ENCODE measurements at places on chromosomes 7 and 10. TPM values are rescaled to one million over a fixed set of nuclear protein-coding genes. Genes with fewer than 3 reads are reported as not detected.

DNA sequence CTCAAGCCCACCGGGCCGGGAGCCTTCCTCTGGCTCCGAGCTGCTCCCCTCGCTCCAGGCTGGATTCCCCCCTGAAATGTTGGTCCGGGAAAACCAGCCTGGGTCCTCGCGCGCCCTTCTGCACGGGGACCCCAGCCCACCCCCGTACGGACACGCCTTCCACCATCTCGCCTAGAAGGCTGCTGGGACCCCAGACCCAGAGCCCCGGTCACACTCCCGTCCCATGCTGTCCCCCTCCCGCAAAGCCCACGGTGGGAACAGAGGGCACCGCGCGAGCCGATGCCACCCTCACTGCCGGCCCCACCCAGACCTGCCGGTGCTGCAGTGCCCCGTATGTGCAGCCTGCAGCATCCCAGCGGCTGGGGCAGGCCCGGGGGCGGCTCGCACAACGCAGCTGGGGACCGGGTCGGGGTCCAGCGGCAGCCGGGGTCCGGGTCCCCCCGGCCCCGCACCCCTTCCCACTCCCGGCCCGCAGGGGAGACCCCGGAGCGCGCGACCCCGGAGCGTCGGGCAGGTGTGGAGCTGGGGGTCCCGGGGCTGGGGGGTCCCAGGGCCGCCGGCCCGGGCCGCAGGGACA, 871 bp downstream of the SPOCK2 start:
- no peak for DNase-seq

GRCh38 chr7:40891232-40891631, 756.4 kb downstream of the SUGCT start:
- DNase-seq = no peak

DNA sequence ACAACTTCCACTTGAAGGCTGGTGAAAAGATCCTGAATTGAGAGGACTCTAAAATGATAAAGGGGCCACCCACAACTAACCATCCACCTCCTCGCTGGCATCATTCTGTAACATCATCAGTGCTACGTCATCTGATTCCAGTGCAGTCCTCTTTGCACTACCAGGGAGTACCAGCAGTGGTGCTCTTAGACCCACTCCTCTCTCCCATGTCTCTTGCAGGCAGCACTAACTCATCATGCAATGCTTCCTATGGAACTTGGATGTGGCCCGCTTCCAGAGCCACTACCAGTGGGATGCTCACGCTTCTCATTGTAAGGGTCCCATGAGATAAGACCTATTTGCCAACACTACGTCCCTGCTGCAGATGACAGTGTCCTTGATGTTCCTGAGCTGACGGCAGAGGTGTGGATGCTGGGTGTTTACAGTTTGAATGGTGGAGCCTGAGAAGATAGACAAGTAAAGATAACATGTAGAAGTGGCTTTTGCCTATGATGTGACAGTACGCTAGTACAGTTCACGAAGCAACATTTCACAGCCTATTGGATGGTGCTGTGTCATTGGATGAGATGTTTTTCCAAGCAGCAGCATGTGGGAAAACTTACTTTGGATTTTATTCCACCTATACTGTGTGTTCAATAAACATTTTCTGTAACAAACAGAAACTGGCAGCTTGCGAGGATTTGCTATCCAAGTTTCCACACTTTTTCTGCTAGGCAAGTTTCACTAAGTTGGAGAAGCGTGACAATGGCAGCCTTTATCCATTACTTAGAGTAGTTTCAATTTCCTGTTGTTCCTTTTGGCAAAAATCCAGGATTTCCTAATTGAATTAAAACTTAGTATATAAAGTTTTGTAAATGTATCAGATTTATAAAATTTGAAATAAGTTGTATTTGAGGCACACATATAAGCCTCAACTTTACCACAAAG, 35.8 kb upstream of the COBL start:
- no peak for DNase-seq

DNA sequence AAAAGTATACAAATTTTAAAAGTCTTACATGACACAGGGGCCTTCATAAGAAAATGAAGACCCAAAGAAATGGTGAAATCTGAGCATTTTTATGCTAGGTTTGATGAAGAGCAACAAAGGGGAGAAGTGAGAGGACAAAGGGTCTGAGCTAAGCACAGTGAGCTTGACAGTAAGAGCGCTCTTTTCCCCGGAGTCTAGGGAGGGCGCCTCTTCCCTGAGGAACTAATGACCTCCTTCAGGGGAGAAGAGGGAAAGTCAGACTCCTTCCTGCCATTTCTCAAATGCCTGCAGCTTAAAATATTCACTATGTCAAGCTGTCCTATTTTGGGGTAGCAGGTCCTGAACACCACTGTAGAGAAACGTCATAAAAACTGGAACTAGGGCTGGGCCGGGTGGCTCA, 18.1 kb upstream of the PAXIP1 start:
- DNase-seq = no peak

GRCh38 chr10:119191881-119192280, 13.3 kb upstream of the PRDX3 start:
- no peak for DNase-seq

DNA sequence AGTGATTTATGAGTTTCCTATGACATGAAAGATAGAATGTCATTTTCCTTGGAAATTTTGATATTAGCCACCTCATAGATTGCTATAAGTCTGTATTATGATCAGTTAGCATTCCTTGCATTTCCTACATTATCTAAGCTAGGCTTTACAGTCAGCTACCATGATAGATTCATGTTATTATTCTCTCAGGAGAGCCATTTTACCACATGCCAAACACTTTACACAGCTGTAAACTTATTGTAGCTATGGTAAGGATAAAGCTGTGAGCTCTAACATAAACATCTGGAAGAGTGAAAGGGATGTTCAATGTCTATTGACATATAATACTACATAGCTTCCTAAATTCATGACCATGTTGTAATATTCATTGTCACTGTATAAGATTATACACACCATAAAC, 608.0 kb downstream of the PHTF2 start:
- DNase-seq = no peak

AGR3 gene
- polyA plus RNA-seq = not detected

HOXA5 gene
- 1.8 TPM for polyA plus RNA-seq

All from CD14-positive monocyte (primary cell).